GM12878 (cell line): ENCODE measurements at places on chromosomes 7 and 10. TPM values are rescaled to one million over a fixed set of nuclear protein-coding genes. Genes with fewer than 3 reads are reported as not detected.

DNA sequence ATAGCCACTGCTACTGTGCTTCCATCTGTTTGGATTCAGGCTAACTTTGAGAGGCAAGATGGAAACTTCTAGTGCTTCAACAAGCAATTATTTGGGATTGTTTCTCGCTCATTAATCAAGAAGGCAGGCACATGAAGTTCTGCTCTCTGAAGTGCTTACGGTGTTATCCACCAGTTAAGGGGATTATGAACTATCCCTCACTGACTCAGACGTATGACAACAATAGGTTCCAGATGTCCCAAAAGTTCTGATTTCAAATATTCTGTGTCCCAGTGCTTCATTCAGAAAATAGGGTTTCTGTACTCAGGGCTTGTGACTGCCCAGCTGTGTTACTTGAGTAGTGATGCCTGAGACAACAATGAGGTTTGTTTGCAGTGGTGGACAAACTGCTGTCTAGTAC, 81.0 kb downstream of the HACD1 start:
- DNase-seq, result no peak
- H3K4me3 ChIP-seq, result no peak overlapping the region
- no peaks in the 10 kb centered on the region for H3K27me3 ChIP-seq

GRCh38 chr10:1657479-1657878, 79.8 kb downstream of the ADARB2 start:
- DNase-seq, result no peak
- H3K27ac ChIP-seq, result no peak overlapping the region
- H3K27me3 ChIP-seq, result no peaks in the 10 kb centered on the region
- no peaks in the 10 kb centered on the region; the same call in 1 of the 2 replicates for H3K36me3 ChIP-seq
- peaks cover 11% of the 10 kb centered on the region for H3K4me1 ChIP-seq

FXYD4 gene
- total RNA-seq, result not detected in 2 replicates

- no peak for DNase-seq
- H3K4me3 ChIP-seq, result no peak overlapping the region
- H3K27me3 ChIP-seq, result no peaks in the 10 kb centered on the region
- no peaks in the 10 kb centered on the region for H3K4me1 ChIP-seq
Measured at GRCh38 chr7:40244226-40244625, 109.4 kb downstream of the SUGCT start.

GRCh38 chr7:108418946-108419345, 37.3 kb downstream of the NRCAM start:
- DNase-seq, result no peak
- no peak overlapping the region for H3K4me3 ChIP-seq
- H3K27ac ChIP-seq, result no peak overlapping the region
- H3K4me1 ChIP-seq, result peaks cover 18% of the 10 kb centered on the region
